ENCODE measurements at places on chromosomes 13 and 19. TPM values are rescaled to one million over a fixed set of nuclear protein-coding genes. Genes with fewer than 3 reads are reported as not detected.

LGI4 gene
- 3.7 TPM for polyA plus RNA-seq

NTF4 gene
- 0.09 TPM for polyA plus RNA-seq

MYPOP gene
- 3.4 TPM for polyA plus RNA-seq

STAP2 gene
- polyA plus RNA-seq = 15.5 TPM

LRRC25 gene
- polyA plus RNA-seq = 1.6 TPM

ZNF625 gene
- polyA plus RNA-seq = 0.72 TPM

OLFM2 gene
- polyA plus RNA-seq = 61.4 TPM

TTYH1 gene
- 11.9 TPM for polyA plus RNA-seq

ZNF556 gene
- polyA plus RNA-seq = not detected

PEAK3 gene
- polyA plus RNA-seq = 0.10 TPM

UBE2L5 gene
- polyA plus RNA-seq = not detected

OVOL3 gene
- not detected for polyA plus RNA-seq

FFAR3 gene
- polyA plus RNA-seq = 1.8 TPM

ZNF575 gene
- 0.95 TPM for polyA plus RNA-seq

NKG7 gene
- 10.3 TPM for polyA plus RNA-seq

MUC16 gene
- polyA plus RNA-seq = 0.03 TPM

NRTN gene
- 0.67 TPM for polyA plus RNA-seq

KCTD15 gene
- 26.2 TPM for polyA plus RNA-seq

ICAM4 gene
- polyA plus RNA-seq = 2.5 TPM

PODNL1 gene
- polyA plus RNA-seq = 0.58 TPM

SPACA4 gene
- not detected for polyA plus RNA-seq

SMIM17 gene
- 0.07 TPM for polyA plus RNA-seq

ZNF20 gene
- 1.1 TPM for polyA plus RNA-seq

PEX11G gene
- polyA plus RNA-seq = 7.8 TPM

ALKBH6 gene
- 7.9 TPM for polyA plus RNA-seq

CARM1 gene
- 17.3 TPM for polyA plus RNA-seq

ATP8A2 gene
- 0.14 TPM for polyA plus RNA-seq

TBXA2R gene
- polyA plus RNA-seq = 3.7 TPM

OR7G1 gene
- polyA plus RNA-seq = not detected

TJP3 gene
- 0.45 TPM for polyA plus RNA-seq

PGLYRP2 gene
- 0.06 TPM for polyA plus RNA-seq

AP2S1 gene
- polyA plus RNA-seq = 151 TPM

DENND1C gene
- 1.5 TPM for polyA plus RNA-seq

ADAMTS10 gene
- 29.6 TPM for polyA plus RNA-seq

COX6B2 gene
- 0.03 TPM for polyA plus RNA-seq

DLEU7 gene
- 0.03 TPM for polyA plus RNA-seq

EPS8L1 gene
- polyA plus RNA-seq = 7.8 TPM

TMEM238 gene
- polyA plus RNA-seq = 0.90 TPM

ANGPTL8 gene
- polyA plus RNA-seq = 108 TPM

KASH5 gene
- not detected for polyA plus RNA-seq

ZNF540 gene
- polyA plus RNA-seq = 1.4 TPM

CLEC4M gene
- 0.16 TPM for polyA plus RNA-seq

ZNF99 gene
- not detected for polyA plus RNA-seq

SYCN gene
- 1.0 TPM for polyA plus RNA-seq

KCNN1 gene
- 0.06 TPM for polyA plus RNA-seq

ZNF100 gene
- 1.4 TPM for polyA plus RNA-seq

SIGLEC5 gene
- polyA plus RNA-seq = not detected

CD37 gene
- 6.8 TPM for polyA plus RNA-seq

GFY gene
- polyA plus RNA-seq = not detected

PTGIR gene
- polyA plus RNA-seq = 7.1 TPM

CBARP gene
- polyA plus RNA-seq = 4.3 TPM

TNFSF11 gene
- not detected for polyA plus RNA-seq

GRIN3B gene
- not detected for polyA plus RNA-seq

TMEM255B gene
- polyA plus RNA-seq = 3.9 TPM

Measured in adipose tissue (tissue), 3 donors.